Activated CD4-positive, alpha-beta memory T cell treated with anti-CD3 and anti-CD28 coated beads for 36 hours (primary cell): ENCODE measurements at places on chromosomes 2 and 18.

GRCh38 chr2:238966072-238966937 lies 118.4 kb downstream of the TWIST2 start:
- DNase-seq = no peak

- no peak for DNase-seq
These were observed 3.3 kb downstream of the GPR39 start for GRCh38 chr2:132419941-132420340.

DNA sequence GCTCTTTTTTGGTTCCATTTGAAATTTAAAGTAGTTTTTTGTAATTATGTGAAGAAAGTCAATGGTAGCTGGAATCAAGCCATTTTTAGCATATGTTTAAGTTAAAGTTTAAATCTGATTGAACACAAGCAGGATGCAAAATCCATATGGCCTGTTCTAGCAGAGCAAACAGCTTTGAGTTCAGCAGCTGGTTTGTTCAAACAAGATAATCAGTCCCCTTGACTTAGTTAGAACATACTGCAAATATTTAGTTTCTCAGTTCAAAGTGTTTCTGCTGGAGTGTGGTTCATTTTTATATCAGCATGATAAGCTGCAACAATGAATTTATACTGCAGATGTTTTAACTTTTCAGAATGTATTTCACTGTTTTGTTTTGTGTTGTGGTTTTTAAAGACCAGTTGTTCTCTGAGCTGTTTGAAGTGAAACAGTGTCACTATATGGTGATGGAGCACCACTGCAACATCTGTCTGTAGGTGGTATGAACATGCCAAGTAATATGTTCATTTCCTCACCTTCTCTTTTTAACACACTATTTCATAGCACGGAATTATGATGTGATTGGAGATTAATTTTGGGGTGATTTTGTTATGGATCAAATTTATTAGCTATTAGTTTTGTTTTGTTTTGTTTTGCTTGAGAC lies 125.3 kb downstream of the COL4A4 start:
- no peak for DNase-seq

DNA sequence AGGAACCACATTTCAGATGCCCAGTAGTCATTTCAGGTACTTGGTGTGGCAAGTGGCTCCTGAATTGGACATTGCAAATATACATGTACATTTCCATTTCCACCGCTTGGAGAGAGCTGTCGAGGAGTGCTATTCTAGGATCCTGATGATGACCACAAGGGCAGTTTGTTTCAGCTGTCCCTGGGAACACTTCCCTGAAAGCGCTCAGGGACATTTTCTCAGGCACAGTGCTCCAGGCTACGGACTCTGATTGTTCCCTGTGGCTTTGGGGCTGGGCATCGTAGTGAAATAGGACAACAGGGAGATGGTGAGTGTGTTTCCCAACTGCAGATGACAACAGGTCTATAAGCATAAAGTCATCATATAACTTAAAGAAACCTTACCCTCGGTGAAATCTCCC lies 3.1 kb downstream of the DBI start:
- no peak for DNase-seq

DNA sequence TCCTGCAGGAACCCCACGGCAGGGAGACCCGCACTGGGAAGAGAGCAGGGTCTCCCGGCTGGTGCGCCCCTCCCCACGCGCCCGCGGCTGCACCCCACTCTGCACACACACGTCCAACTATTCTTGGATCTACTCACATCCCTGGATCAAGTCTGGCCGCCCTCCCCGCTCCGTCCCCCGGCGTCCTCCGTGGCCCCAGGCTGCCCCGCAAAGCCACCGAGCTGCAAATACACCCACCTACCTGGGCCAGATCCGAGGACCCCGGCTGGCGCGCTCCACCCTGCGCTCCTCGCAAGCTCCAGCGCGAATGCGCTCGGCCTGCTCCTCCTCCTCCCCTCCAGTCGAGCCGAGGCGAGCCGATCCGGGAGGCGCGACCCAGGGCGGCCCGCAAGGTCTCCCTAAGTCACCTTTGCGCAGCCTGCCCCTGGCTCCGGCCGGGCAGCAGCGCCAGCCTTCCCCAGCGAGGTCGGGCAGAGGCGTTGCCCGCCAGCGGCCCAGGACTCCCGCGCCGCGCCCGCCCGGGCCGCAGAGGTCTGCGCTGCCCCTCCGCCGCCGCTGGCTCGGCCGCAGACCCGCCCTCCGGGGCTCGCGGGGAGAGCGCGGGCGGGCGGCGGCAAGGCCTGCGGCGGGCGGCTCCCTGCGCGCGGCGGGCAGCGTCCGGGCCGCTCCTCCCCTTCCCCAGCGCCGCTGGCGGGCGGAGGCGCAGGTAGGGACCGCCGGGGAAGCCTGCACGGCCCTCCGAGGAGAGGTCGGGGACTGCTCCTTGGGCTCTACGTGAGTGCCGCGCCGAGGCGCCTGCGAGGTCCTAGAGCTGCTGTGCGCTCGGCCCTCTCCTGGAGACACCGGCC lies 126.0 kb downstream of the OSBPL1A start:
- DNase-seq = peak; percentile 33

DNA sequence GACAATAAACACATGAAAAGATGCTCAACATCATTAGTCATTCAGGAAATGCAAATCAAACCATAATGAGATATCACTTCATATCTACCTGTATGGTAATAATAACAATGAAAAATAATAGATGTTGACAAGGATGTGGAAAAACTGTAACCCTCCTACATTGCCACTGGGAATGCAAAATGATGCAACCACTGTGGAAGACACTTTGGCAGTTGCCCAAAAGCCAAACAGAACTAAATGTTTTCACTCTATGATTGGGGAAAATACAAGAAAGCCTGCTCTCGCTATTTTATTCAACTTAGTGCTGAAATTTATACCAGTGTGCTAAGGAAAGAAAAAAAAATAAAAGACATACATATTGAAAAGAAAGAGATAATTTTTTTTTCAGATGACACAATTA lies 934.5 kb downstream of the CNTNAP5 start:
- no peak for DNase-seq
